Activated CD4-positive, CD25-positive, alpha-beta regulatory T cell (primary cell): ENCODE measurements at places on chromosomes 4 and X.

DNA sequence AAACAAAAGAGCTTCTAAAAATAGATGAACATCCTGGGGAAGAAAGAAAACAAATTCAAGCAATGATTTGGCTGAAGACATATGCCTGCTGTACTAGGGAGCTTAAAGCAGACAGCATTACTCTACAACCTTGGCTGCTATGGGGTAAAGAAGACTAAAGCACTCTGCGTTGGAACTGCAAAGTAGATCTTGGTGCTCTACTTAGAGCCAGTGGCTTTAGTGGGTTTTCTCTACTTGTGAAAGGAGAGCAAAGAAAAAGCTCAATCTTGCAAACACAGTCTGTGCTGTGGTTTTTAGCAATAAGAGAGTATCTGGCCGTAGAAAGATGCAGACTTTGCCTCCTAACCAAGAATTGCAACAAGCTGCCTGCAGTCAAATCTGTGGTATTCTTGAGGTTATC is 334.7 kb upstream of the NDST3 start:
- no peak for DNase-seq

DNA sequence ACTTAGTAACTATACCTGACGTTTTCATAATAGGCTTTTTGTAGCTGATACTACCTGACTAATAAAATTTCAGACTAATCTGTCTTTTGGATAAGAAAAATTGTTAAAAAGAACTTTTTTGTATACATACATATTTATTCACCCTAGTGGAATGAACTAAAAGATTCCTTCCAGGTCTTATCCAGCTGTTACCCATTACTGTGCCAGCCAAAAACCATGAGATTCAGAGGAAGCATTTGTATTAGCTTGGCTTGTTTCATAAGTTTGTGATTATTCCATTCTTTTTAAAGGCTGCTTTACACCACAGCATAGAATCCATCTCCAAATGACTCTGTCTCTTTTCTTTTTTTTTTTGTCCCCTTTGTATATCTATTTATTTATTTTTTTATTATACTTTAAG is 149.4 kb downstream of the FAT4 start:
- DNase-seq = no peak

DNA sequence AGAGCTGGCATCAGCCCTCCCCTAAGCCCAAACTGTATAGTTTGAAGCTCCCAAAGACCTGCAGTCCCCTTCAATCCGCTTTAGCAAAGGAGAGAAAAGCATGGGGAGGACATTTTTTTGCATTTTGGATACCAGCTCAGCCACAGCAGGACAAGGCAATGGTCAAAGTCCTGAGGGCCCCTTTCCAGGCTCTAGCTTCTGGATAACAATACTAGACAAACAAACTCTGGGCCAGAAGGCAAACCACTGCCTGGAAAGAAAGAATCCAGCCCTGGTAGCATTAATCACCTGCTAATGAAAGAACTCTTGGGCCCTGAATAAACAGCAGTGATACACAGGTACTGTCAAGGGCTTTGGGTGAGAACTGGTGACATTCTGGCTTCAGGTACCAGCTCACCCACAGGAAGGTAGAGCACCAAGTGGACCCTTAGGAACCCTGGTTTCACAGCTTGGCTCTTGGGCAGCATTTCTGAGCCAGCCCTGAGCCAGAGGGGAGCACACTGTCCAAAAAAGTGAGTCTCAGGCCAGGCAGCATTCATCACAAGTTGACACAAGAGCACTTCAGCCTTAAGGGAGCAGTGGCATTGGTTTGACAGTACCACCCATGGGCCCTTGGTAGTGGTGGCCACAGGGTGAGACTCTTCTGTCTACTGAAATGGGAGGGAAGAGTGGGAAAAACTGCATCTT is 62.5 kb downstream of the SPIN3 start:
- DNase-seq = no peak

GRCh38 chrX:50813843-50814661 is at the start of gene SHROOM4:
TSS of gene SHROOM4 (minus strand) at chrX:50814194. CDS start at chrX:50814018, 176 bp downstream.
- no peak for DNase-seq

GRCh38 chrX:100076031-100076430 is 334.0 kb downstream of the PCDH19 start:
- no peak for DNase-seq

- DNase-seq = no peak
Measured at GRCh38 chrX:132916349-132916748, 42.1 kb downstream of the HS6ST2 start.

GRCh38 chr4:98939438-98939837 is 10.5 kb upstream of the EIF4E start:
- no peak for DNase-seq

GRCh38 chr4:126552321-126552720 is 1080.4 kb upstream of the INTU start:
- no peak for DNase-seq

GRCh38 chr4:23887989-23888388 is 1.9 kb downstream of the PPARGC1A start:
- DNase-seq = no peak

DNA sequence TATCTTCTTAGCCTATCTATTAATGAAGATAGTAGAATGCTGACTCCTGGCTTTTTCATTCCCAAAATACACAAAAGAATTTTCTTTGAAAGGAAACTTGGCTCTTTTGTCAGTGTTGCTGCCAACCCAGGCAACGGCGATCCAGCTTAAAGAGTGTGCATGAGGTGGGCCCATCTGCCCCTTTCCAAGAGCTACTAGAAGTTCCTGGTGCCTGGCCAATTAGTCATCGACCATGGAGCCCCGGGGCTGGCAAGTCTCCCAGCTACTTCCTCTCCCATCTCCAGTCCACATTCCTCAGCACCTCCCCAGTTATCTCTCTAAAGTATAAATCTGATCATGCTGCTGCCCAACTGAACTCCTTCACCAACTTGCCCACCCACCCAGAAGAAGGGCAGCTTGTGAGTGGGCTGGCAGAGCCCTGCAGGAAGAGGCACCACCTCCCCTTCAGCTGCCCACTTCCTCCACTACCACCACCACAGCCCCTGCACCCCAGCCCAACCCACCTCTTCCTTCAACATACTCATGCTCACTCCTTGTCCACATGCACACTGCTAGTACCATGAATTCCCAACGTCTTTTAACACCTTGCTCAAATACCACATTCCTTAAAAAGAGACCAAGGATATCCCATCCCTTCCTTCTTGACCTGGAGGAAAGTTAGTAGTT is 158.2 kb upstream of the MAP3K15 start:
- no peak for DNase-seq

GRCh38 chr4:88938138-88938537 is 118.8 kb downstream of the FAM13A start:
- no peak for DNase-seq

GRCh38 chr4:52713456-52713937 is 37.7 kb downstream of the ERVMER34-1 start:
- DNase-seq = no peak

DNA sequence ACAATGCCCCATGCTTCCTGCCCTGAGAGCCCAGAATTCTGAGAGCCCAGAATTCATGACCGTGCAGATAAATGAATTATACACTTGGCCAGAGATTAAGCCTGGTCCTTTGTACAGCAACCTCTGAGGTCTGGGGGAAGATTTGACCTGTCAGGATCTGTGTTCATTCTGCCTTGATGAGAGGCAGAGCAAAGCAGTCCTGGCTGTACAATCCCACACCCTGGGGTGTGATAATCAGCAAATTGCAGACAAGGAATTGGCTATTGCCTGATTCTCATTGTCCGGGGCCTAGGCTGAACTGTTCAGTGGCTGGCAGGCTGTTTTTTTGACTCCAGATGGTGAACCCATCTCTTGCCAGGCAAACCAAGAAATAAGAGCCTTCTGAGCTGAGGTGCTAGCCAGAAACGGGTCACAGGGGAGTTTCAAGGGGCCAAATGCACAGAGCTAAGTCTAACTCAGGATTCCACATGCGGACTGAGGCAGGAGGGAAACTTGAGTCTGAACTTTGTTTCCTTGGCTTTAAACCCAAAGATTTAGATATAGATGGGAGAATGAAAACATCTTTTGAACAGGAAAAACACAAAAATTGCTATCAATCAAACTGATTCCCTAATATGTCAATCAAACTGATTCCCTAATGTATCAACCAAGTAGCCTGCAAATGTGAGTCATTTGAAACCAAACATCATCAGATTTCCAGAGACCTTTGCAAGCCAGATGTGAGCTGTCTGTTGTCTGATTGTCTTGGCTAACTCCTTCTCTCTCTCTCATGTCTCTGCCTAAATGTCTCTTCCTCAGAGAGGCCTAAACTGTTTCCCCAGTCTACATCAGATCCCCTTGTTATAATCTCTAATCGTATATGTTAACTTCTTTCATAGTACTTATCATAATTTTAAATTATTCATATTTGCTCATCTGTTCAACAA is 159.3 kb downstream of the ATG4A start:
- no peak for DNase-seq

DNA sequence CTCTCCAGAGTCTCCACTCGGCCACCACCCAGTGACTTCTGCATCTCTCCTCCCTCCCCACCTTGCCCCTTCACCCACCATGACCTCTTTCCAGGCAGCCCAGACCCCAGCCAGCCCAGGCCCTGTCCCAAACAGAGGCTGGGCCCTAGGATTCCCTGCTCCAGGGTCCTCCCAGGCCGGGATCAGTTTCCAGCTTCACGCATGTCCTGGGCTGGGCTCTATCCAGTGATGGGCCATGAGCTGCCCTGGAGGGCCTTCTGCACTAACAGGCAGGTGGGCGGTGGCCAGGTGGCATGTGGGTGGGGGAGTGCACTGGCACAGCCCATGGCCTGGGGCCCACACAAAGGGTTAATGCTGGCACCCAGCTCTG is 20.4 kb upstream of the ADD1 start:
- DNase-seq = no peak

DNA sequence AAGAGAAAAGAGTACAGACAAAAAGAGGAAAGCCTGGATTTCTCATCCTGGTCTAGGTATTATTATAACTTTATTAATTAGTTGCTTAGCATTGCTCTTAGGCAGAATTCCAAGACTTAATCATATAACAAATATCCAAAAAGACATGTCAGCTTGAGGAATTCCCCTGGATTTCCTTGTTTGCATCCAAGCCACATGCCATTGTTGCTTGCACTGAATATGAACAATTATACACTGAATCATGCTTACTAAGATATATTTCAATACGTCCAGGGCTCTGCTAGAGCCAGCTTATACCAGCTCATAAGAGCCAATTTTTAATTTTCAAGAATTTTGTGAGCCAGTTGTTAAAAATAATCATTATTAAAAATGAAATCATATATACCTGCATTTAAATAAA is 5.5 kb upstream of the TLR10 start:
- DNase-seq = no peak

- DNase-seq = no peak
Measured at GRCh38 chrX:40072246-40072645, 25.5 kb downstream of the BCOR start.

DNA sequence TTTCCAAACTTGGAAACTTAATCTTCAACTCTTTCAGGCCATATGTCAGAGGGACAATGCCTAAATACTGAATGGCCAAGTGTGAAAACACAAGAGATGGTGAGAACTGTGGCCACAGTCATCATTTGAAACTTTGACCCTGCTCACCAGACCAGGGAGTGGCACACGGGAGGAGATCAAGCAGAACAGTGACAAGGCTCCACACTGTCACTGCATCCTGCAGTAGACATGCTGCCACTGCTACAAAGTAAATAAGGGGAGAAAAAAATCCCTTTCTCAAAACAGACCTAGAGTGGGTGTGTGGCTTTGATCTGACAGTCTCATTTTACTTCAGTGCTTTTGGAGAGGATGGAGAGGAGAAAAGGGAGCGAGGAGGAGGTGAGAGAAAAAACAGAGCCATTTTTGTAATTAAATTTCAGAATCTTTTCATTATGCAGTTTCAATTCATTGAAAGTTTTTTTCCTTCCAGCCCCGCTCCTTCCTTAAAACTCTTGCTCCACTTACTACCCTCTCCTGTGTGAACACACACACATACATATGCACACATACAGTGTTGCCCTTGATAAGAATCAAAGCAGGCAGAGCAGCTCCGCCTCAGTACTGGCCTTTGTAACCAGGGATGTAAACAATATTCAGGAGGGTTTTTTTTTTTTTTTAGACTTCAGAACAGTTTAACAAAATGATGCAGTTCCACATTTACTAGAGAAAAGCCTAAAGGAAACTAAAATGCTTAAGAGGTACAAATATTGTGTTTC is 34.4 kb downstream of the NEXMIF start:
- no peak for DNase-seq

GRCh38 chr4:42404001-42404400 is 6.7 kb downstream of the SHISA3 start:
- DNase-seq = no peak

DNA sequence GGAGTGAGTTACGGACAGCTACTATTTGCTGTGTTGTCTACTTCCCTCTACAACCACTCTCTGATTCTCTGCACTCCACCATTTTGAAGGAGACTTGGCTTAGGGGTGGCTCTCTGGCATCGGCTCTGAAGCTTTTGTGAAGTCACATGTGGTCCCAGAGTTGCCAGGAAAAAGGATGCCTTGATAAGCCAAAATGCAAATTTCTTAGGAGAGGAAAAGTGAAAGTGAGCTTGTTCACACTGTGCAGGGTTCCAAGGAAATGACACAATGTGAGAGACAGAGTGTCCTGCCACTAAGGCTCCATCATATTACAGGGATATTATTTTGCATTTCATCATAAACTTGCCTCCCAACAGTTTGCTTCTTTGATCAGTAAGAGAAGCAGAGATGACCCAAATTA is 7.2 kb downstream of the PHOX2B start:
- DNase-seq = no peak

DNA sequence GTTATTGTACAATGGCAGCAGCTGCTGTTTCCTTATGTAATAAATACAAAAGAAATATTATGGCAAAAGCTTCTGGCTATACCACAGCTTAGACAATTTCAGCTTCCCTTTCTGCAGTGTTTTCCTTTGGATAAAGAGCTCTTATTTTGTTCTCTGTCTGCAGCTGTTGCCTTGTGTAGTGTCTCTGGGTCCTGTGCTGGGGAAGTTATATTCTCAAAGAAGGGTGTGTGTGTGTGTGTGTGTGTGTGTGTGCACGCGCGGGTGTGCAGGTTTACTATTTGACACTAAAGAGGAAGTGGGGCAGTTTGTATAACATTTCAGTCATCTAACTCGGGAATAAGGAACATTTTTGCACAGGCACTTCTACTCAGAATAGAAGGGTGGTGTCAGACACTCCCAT is 83.6 kb downstream of the REPS2 start:
- DNase-seq = no peak

GRCh38 chrX:129686422-129686948 is 31.7 kb upstream of the APLN start:
- no peak for DNase-seq

GRCh38 chr4:19531906-19532848 is 719.5 kb upstream of the SLIT2 start:
- no peak for DNase-seq

DNA sequence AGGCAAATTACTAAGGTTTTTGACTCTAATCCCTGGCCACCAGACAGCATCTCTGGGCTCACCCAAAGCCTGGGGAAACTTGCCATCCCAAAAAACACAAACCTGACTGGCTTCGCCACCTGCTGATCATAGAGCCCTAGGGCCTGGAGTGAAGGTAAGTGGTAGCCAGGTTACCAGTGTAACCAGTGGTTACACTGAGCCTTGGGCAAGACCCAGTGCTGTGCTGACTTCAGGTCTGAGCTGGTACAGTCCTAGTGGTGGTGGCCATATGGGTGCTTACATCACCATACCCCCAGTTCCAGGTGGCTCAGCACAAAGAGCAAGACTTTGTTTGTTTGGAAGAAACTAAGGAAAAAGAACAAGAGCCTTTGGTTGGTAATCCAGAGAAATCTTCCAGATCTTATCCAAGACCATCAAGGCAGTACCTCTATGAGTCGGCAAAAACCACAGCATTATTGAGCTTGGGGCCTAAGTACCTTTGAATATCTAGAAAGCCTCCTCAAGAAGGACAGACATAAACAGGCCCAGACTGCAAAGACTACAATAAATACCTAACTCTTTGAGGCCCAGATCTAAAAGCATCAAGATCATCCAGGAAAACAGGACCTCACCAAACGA is 13.7 kb downstream of the MED14 start:
- DNase-seq = no peak
